ENCODE measurements at places on chromosomes 13 and 19.

DNA sequence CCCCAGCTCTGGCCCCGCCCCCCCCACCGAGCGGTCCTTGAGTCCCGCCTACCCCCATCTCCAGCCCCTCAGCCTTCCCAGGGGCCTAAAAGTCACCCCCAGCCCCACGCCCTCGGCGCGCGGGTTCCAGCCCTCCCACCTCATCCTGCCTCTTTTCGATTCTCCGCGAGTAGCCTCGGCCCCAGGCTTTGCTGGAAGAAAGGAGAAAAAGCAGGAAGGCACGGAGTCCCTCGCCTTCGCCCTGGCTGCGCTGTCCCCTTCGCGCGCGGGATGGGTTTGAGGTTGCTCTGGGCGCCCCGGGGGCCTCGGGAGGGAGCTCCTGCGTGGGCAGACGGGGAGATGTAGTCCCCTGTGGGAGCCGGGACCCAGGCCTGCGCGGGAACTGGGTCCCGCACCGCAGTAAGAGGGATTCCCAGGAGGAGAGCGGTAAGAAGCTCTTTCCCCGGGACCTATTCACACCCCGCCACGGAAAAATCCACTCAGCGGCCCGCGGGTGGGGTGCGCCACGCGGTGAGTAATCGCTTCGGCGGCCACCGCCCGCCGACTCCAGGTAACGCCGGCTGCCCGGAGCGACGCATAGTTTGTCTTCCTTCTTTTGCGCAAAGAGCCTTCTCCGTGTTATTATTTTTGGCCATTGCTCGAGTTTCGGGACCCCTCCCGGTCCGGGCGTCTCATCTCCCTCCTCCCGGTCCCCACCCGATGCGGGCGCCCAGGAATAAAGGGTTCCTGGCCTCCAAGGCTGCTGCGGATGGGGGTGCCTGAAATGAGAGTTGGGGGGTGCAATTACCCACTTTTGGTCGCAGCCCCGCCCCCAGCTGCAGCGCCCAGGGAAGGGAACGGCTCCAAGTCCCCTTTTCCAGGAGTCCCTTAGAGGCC lies 865 bp upstream of the CRLF1 start:
- DNase-seq, result no peak

- DNase-seq, result no peak
These were observed 40.0 kb upstream of the ISYNA1 start for GRCh38 chr19:18477974-18478373.

- DNase-seq, result no peak
These were observed 19.6 kb upstream of the PTPRS start for GRCh38 chr19:5360003-5360780.

DNA sequence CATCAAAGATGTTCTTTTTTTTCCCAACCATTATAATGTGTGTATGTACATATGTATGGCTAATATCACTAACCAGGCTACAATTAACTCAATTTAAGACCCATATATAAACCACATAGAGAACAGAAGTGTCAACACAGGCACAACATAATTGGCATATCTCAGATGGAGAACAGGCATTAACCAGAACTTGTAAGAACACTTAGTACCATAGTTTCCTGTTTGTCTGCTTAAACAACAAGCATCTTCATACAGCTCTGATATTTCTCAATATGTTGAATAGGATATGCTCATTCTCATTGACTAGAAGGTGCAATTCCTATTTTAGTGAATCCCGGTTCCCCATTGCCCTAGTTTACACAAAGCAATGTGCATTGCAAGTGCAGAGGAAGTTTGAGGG lies 116.9 kb upstream of the EDNRB start:
- DNase-seq, result no peak

DNA sequence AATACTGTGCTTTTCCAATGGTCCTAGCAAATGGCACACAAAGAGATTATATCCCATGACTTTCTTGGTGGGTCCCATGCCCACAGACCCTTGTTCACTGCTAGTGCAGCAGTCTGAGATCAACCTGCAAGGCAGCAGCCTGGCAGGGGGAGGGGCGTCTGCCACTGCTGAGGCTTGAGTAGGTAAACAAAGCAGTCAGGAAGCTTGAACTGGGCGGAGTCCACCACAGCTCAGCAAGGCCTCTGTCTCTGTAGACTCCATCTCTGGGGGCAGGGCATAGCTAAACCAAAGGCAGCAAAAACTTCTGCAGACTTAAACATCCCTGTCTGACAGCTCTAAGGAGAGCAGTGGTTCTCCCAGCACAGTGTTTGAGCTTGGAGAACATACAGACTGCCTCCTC lies 82.9 kb downstream of the ZNF737 start:
- DNase-seq, result no peak

GRCh38 chr13:30665638-30666037 lies 47.9 kb downstream of the USPL1 start:
- no peak for DNase-seq

DNA sequence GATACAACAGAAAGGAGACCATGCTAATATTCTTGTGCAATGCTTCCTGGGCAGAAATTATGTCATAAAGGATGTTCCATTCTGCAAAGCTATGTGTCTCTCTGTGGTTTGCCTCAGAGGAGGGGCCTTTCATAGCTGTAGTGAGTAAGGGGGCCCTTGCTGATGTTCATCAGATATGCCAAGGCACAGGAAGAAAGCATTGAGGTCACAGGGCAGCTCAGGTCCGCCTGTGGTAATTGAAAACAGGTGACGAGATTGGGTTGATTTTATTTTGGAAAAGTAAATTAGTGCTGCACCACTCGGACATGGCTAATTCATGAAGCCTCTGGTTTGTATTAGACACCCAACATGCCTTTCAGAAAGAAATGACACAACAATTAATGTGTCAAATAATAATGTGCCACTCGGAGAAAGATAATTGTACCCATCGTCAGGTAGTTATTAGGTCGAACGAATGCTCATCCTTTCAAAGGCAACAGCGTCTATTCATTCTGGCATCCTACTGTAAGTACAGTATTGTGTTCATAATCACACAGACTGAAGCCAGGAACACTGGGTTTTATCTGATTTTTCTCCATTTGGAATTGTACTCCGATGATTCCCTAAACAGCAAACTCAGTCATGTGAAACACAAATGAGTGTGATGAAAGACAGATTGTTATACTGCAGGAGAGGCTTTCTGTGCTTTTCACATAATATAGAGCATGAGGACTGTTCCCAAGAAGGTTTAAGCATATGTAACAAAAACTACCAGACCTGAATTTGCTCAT lies 421.6 kb upstream of the KLF12 start:
- no peak for DNase-seq

DNA sequence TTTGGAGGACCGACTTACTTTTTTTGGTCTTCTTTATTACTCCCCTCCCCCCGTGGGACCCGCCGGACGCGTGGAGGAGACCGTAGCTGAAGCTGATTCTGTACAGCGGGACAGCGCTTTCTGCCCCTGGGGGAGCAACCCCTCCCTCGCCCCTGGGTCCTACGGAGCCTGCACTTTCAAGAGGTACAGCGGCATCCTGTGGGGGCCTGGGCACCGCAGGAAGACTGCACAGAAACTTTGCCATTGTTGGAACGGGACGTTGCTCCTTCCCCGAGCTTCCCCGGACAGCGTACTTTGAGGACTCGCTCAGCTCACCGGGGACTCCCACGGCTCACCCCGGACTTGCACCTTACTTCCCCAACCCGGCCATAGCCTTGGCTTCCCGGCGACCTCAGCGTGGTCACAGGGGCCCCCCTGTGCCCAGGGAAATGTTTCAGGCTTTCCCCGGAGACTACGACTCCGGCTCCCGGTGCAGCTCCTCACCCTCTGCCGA lies 409 bp downstream of the FOSB start:
- DNase-seq, result no peak

GRCh38 chr13:112748947-112749735 lies 59.3 kb downstream of the ATP11A start:
- no peak for DNase-seq

GRCh38 chr19:51740356-51740755 lies 11.3 kb downstream of the FPR1 start:
- no peak for DNase-seq

GRCh38 chr13:93398167-93399035 lies 171.8 kb downstream of the GPC6 start:
- no peak for DNase-seq

DNA sequence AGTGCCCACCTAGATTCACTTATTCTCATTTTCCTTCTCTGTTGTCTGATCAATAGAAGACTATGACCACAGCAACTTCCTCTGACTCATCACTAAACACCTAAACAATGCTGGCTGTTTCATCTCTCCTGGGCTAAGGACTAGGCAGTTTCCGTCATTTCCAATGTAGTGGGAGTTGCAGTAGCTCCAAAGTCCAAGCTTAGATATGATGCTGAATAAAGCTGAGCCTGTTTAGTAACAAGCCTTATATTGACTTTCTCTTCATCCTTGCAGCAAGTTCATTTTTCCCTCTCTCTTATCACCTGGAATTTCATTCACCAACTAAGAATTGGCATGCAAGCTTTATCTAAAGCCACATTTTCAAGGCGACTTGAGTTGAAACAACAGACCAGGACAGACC lies 53.5 kb upstream of the PCDH9 start:
- DNase-seq, result no peak

DNA sequence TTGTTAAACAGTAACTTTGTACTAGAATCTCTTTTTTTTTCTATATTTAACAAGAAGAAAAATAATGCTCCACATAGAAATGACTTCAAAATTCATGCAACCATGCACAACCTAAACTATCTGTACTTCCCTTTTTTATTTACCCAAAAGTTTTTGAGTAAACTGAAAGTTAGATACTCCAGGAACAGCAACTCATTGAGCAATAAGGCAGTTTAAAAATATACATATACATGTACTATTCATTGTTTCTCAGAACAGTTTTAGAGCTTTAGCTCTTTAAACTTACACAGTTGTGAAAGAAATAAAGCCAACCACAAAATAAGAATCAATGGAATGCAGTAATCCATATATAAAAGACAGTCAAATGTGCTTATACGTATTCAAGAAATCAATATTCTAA lies 39.2 kb downstream of the MTMR6 start:
- no peak for DNase-seq

- no peak for DNase-seq
These were observed 1257.5 kb upstream of the ATXN8OS start for GRCh38 chr13:68850160-68850559.

DNA sequence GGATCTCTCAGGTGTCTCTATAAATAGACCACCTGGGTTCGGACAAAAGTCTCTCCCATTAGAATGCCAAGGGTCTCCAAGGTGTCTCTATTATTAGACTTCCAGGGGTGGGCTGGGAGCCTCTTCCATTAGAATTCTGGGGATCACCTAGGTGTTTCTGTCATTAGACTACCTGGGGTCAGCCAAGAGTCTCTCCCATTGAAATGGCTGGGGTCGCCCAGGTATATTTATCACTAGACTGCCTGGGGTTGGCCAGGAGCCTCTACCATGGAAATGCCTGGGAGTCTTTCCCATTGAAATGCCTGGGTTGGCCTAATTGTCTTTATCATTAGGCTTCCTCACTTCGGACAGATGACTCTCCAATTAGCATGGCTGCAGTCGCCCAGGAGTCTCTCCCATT lies 1565.5 kb downstream of the UQCRFS1 start:
- peak; percentile 15 for DNase-seq

GRCh38 chr13:98026457-98026857 lies 73.0 kb downstream of the IPO5 start:
- DNase-seq, result no peak

GRCh38 chr13:72379581-72379980 lies 347.8 kb downstream of the MZT1 start:
- DNase-seq, result no peak

GRCh38 chr19:46863818-46864629 lies 3.2 kb downstream of the ARHGAP35 start:
- no peak for DNase-seq

DNA sequence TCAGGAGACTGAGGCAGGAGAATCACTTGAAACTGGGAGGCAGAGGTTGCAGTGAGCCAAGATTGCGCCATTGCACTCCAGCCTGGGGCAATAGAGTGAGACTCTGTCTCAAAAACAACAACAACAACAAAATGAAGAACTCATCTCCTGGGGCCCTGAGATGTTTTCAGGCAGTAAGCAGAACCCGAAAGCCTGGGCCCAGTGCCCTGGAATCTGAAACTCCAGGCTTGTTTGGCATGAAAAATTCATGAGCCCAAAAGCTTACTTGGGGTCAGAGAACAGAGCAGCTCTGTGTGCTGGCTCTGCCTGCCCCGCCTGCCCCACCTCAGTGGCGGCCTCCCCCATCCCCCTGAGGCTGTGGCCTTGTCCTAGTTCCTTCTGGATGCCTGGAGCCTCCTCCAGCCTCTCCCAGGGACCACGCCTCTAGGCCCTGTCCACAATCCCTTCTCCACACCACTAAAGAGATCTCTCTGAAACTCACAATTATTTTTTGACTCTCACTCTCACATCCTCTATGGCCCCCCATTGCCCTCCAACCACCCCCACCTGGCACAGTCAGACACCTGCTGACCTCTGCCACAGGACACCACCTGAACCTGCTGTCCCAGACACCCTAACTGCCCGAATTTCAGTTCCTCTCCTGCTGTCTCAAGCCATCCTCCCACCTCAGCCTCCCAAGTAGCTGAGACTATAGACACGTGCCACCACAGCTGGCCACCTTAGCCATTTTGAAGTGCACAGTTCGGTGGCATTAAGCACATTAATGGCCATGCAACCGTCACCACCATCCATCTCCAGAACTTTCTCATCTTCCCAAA lies 6.9 kb upstream of the AP1M2 start:
- no peak for DNase-seq

GRCh38 chr19:1492474-1493006 lies 1.6 kb downstream of the REEP6 start:
- DNase-seq, result no peak

DNA sequence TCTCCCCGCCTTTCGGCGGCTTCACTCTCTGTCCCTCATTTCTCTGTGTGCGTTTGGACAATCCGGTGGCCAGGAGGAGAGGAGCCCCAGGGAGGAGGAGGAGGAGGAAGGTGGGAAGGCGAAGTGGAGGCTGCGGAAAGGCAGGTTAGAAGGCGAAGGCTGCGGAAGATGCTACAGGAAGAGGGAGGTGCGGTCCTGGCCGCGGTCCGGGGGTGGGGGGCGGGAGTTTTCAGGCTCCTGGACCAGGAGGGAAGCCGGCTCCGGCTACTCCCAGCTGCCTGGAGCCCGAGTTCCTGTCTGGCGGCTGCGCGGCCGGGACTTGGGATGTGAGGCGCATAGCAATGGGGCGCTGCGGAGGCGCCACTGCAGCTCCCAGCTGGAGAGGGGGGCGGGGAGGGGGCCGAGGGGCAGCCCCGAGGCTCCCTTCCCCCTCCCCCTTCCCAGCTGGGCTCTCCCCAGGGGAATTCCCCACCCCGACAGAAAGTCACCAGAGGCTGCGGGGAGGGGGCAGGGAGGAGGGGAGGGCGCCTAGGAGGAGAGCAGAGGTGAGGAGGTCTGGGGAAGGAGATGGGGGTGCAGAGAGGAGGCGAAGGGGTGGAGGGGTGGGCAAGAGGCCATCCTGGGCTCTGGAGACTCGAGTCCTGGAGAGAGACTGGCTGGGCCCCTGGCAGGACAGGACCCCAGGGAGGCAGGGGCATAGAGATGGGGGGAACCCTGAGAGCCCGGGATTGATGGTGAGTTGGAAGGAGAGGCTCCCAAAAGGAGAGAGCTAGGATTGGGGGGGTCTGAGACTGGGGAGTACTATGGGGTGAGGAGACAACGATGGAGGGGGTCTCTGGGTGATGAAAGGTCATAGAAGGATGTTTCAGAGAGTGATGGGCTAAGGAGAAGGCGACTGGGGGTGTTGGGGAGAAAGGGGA lies 2.0 kb downstream of the LRRC4B start:
- no peak for DNase-seq

Measured in left forelimb (tissue), 1 donor.